NCI-H1694 (cell line): ENCODE measurements at places on chromosomes 16 and 17.

DNA sequence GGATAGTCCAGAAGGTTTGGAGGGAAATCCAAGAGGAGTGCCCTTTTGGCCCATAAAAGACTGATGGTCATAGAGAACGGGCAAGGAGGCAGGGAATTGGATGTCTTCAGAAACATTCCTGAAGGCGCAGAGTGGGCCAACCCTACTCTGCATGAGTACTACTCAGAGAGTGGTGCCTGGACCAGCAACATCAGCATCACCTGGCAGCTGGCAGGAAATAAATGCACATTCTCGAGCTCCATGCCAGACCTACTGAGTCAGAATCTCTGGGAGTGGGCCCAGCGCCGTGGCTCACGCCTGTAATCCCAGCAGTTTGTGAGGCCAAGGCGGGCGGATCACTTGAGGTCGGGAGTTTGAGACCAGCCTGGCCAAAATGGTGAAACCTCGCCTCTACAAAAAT, 27.1 kb upstream of the SLC39A11 start:
- DNase-seq, result no peak

- DNase-seq, result no peak
These were observed 87.8 kb downstream of the MRM1 start for GRCh38 chr17:36689089-36689667.

DNA sequence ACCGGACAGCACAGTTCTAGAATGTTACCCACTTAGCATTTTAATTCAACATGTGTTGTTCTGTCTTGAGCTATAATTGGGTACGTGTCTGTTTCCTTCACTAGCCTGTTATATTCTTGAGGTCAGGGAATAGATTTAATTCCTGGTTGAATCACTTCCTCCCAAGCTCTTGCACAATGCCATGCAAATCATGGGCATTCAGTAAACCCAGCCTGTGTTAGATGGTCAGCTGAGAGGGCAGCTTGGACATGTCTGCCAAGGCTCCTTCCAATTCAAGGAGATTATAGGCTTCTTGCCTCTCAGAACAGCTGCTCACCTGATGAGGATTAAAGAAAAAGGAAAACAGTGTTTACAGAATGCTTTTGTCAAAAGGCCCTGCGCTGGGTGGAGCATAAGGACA, 12.6 kb downstream of the C1QTNF1 start:
- DNase-seq, result no peak

- no peak for DNase-seq
These were observed 22.8 kb downstream of the COX11 start for GRCh38 chr17:54945671-54946070.

DNA sequence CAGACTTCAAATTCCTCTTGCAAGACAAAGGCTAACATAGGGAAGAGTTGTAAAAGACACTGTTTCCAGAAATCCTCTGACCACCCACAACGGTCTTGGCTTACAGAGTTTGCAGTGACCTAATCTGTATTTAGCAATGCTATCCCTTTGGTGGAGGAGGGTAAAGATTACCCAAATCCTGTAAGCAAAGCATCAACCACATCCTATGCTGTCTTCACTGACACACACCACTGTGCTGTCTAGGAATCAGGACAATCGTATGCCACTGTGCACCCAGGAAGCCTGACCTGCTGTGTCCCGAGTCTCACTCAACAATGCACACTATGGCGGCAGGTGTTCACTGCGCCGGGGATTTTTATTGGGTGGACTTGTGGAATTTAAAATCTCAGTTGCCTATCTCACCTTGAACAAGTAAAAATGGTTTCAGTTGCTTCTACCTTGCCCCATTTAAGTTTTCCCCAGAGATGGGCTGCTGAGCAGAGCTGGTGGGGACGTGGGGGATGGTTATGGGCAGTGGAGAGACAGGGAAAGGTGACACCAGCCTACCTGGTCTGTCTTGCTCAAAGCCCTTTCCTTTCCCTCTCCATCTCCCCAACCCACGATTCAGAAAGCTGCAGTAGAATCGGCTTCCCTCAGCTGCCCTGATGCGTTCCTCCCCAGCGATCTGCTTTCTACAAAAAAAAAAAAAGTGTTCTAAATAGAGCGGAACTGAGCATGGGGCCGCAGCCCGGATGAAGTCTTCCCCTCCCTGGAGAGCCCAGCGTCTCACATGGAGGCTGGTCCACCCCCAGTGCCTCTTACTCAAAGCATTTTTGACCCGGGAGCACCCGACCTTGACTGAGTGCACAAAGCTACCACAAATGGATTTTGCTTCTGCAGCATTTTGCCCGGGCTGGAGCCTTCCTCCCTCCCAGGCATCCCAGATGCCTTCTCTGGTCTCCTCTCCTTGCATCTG, 271.5 kb downstream of the SOX9 start:
- DNase-seq, result no peak
